Stimulated activated CD8-positive, alpha-beta memory T cell treated with anti-CD3 and anti-CD28 coated beads, Interleukin-2, amount 100 ng/mL, for 1 hour (primary cell): ENCODE measurements at places on chromosomes 4 and X.

GRCh38 chrX:9948406-9948805, 18.8 kb upstream of the CLDN34 start:
- DNase-seq, result no peak

GRCh38 chrX:11080741-11081305, 30.3 kb upstream of the HCCS start:
- no peak for DNase-seq

DNA sequence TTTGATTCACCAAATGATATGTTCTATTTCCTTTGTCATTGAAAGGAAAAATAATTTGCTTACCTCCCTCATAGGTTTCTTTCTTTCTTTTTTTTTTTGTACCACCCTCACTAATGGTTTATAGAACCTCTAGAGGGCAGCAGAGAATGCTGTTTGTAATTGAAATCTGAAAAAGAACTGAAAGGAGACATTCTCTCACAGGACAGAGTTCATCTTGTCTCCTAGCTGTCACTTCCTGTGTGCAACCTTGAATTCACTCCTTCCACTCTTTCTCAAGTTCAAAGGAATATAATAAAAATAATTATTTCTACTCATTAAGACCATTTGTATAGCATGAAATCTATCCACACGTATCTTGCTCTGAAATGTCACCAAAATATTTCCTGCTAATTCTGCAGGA, 51.0 kb downstream of the GUCY1B1 start:
- DNase-seq, result no peak

DNA sequence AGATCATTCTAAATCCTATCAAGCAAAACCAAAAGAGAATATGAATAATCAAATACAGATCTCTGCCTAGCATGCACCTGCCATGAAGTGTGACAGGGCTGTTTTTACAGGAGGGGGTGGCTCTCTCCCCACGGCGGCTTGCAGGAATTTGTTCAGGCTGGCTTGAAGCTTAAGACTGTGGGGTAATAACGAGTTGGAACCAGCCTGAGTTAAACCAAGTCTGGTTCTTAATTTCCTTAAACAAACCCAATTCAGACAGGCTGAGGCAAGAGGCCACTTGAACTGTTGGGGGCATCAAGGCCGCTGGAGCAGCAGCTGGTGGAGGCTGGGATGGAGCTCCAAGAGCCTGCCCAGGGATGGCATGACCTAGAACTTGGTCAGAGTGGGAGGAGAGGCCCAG, 45.1 kb upstream of the LGI2 start:
- DNase-seq, result no peak

- DNase-seq, result no peak
These were observed 284.1 kb downstream of the EVC2 start for GRCh38 chr4:5424211-5424610.

- no peak for DNase-seq
These were observed 193.2 kb downstream of the PTTG2 start for GRCh38 chr4:38153387-38153760.

GRCh38 chr4:147725673-147726072, 6.2 kb upstream of the ARHGAP10 start:
- no peak for DNase-seq

DNA sequence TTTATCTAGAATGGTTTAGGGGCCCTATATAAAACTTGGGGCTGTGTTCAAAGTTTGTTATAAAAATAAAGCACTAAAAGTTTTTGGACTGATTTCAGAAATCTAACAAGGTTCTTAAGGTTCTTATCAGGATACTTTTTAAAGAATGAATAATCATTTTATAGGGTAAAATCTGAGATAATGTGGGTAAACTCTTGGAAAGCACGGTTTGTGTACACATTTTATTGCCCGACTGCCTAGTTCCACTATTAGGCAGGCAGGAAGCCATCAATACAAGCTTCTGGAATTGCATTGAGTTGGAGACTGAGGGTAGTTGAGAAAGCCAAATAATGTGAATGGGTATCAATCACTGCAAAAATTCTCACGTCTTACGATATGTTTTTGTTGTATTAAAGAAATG, 331.0 kb upstream of the PITX2 start:
- DNase-seq, result no peak

- no peak for DNase-seq
These were observed 54.4 kb downstream of the PPP3CA start for GRCh38 chr4:101292901-101293300.

DNA sequence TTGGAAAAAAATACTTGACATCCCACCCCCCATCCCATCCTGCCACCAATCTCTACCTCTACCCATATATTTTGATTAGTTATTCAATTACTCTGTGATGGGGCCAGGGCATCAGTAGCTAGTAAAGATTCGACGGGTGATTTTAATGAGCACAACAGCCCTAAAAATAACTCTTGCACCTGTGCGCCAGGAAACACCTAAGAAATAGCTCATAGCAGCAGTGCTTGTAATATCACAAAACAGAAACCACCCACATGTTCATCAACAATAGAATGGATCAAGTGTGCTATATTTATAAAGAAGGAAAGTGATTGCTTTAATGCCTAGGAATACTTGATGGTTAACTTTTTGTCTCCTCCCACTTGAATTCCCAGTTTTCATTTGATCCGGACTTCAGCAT, 225.6 kb upstream of the LCORL start:
- no peak for DNase-seq

GRCh38 chrX:149909324-149910177, 19.8 kb upstream of the HSFX4 start:
- no peak for DNase-seq

- DNase-seq, result no peak
These were observed 191.4 kb downstream of the ADGRA3 start for GRCh38 chr4:22324422-22324821.

GRCh38 chr4:113433116-113433515, 328.4 kb downstream of the CAMK2D start:
- DNase-seq, result no peak

DNA sequence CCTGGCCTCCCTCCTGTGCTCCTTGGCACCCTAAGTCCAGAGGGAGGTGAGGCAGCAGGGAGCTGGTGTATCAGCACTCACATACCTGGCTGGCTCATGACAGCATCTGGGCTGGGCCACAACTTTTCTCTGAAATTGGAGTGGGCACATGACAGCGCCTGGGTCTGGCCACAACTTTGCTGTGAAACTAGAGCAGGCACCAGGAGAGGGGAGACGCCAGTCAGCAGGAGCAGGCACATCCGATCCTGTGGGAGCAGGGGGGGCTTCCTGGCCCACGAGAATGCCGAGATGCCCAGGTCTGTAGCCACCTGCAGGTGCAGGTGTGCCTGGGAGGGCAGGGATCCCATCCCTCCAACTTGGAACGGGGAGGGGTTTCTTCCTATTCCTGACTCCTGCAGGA, 69.7 kb upstream of the PPP3CA start:
- no peak for DNase-seq

GRCh38 chr4:85028910-85029309, 62.4 kb upstream of the WDFY3 start:
- DNase-seq, result no peak

- DNase-seq, result no peak
These were observed 11.2 kb upstream of the CXCR3 start for GRCh38 chrX:71629467-71629866.

GRCh38 chr4:16663732-16664131, 234.7 kb downstream of the LDB2 start:
- DNase-seq, result no peak

GRCh38 chrX:30814978-30815377, 74.1 kb downstream of the TAB3 start:
- DNase-seq, result no peak

GRCh38 chrX:102067966-102068723, 57.3 kb upstream of the TCEAL2 start:
- no peak for DNase-seq

DNA sequence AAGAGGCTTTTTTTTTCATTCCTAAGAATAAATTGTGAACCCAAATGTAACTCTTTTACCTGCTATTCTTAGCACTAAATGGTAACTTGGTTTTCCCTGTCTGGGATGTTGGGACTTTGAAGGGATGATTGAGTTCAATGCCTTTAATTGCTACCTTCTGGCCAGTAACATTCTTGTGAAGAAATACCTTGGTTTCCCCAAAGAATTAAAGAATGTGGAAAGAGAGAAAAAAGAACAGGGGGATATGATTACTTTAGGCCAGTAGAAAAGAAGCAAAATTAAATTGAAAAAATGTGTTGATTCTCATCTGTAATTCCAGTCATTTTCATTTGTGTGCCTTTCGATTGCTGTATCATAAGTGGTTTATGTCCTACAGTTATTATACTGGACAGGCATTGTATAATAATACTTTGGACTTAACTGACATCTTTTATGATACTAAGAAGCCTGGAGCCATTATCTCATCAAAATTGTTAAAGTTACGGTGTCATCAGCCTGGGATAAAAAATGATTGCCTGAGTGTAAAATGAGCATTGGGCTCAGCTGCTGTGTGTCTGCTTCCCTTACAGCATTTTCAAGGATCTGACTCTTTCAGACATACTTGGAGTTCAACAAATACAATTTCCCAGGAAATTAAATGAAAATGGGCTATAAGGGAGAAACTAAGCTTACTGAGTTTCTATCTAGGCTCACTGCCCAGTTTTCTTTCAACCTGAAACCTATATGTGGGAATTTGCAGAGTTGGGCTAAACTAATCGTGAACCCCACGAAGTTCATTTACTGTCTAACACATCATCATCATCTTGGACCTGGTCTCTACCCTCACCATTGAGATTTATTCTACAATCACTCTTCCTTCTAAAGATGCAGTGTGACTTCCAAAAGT, 146.3 kb downstream of the SHROOM3 start:
- DNase-seq, result no peak

DNA sequence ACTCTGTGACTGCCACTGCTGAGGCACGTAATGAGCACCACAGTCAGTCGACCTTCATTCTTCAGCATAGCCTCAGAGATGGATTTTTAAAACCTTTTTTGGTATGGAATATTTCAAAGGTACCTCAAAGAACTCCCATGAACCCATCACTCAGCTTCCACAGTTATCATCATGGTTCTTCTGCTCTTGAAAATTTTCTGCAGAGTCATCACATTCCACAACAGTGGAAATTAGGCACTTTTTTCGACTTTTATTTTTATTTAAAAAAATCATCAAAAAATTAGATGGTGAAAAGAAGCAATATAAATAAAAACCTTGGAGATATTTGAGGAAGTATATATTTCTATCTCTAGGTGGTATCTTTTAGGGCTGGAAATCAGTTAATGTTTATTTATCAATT, 37.5 kb downstream of the TBC1D19 start:
- no peak for DNase-seq

- DNase-seq, result no peak
These were observed 67.4 kb upstream of the ARHGAP24 start for GRCh38 chr4:85407546-85407945.

DNA sequence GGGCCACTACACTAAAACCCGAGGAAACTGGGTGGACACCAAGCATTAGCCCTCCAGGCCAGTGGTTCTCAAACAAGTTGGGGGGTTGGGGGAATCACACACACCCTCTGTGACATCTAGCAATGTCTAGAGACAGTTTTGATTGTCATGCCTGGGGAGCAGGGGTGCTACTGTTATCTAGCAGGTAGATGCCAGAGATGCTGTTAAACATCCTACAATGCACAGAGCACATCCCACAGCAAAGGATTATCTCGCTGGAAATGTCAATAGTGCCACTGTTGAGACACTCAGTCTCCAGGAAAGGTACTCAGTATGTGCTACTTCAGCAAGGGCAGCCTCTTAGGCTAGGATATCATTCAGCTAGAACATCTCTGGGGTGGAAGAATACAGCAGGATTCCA, 1.3 kb downstream of the SMC1A start:
- no peak for DNase-seq

DNA sequence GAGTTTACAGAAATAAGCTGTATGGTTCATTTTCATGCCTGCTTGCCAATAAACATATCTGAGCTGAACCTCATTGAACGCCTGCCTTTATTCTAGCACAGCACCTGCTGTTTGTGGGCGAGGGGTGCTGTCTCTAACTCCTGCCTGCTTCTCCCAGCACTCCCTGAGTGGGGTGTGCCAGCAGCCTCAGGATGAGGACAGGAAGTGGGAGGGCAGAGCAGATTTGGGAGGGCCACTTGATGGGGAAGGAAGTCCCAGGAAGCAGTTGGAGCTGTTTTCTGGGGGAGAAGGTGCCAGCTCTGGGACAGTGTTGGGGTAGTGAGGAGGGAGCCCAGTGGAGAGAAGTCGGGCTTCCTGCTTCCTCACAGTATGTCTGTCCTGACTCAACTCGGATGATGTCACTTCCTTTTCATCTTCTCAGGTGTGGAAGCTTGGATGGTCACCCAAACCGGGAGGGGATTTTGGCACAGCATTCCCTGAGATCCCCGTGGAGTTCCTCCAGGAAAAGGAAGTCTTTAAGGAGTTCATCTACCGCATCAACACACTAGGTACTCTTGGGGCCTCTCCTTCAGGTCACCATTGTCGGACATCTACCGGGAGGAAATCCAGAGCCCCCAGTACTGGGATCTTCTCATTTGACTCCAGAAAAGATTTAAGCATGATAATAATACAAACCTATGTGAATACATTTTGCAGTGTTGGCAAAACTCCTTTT, 29.0 kb upstream of the MSANTD1 start:
- no peak for DNase-seq

DNA sequence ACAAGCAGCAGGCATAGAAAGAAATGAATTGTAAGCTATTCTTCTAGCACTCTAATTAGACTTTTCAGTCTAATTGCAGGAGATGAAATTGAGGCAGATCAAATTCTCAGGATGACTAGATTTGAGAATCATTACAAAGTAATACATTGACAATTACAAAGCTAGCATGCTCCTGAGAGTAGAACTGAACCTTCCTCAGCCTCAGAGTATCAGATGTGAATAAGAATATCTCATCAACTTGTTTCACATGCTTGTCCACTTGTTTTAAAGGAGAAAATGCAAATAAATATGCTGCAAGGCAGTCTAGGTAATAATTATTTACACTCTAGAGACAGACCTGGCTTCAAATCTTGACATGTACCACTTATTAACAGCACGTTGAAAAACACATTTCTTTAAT, 491.0 kb upstream of the MAGEB2 start:
- no peak for DNase-seq

- no peak for DNase-seq
These were observed 123.2 kb upstream of the TRIM2 start for GRCh38 chr4:153081006-153081580.

- DNase-seq, result no peak
These were observed 55.3 kb downstream of the TECRL start for GRCh38 chr4:64353904-64354303.

DNA sequence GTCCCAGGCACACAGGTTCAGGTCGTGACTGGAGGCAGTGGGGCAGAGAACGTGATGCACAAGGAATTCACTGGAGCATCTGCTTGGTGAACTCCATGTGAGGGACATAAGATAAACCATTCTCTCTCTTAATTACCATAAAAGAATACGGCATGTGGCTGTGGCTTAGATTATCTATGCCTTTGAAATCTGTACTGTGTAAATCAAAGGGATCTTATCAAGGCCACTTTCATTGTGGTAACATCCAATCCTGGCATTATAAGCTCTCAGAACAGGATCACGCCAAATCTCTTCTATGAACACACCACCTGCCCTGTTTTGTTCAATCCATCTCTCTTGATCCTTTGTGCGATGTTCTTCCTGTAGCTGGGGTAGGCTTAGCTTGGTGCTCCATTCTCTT, 192.3 kb downstream of the SPATA18 start:
- no peak for DNase-seq
